ENCODE measurements at places on chromosomes 2 and 18.

DNA sequence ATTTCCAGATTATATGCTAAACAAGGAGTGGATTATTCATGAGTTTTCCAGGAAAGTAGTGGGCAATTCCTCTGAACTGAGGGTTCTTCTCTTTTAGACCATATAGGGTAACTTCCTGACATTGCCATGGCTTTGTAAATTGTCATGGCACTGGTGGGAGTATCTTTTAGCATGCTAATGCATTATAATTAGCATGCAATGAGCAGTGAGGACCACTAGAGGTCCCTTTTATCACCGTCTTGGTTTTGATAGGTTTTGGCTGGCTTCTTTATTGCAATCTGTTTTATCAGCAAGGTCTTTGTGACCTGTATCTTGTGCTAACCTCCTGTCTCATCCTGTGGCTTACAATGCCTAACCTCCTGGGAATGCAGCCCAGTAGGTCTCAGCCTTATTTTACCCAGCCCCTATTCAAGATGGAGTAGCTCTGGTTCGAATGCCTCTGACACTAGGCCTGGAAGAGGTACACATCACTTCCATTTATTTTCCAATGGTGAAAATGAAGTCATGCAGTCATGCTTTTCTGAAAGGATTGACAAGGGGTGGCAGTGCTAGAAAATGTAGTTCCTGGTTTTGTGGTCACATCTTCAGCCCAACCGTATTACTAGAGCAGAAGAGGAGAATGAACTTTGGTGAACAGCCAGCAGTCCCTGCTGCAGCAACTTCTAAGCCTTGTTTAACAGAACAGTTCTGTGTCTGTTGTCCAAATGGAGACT lies 26.6 kb upstream of the ITGA4 start:
- no peak for DNase-seq

DNA sequence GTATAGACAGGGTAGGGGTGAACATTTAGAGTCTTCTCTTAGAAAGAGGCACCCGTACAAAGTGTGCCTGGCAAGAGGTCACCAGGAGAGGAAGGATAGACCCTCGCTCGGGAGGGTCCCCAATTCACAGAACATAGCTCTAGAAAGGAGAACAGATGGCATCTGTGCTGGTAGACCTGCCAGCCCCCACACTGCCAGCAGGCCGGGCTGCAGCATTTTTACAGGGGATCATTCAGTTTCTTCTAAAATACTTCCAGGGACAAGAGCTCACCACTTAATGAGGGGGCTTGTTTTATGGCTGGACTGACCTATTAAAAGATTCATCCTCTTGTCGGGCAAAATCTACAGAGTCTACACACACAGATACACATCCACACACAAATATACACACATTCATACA lies 149.9 kb downstream of the SEPTIN10 start:
- no peak for DNase-seq

GRCh38 chr18:22790545-22791309 lies 142.4 kb upstream of the RBBP8 start:
- no peak for DNase-seq

- DNase-seq = no peak
Observed at GRCh38 chr2:69703189-69703588, 38.7 kb upstream of the ANXA4 start.

GRCh38 chr2:13492262-13492661 lies 775.5 kb downstream of the TRIB2 start:
- DNase-seq = no peak

- DNase-seq = no peak
Observed at GRCh38 chr2:235011929-235012631, 60.3 kb downstream of the SH3BP4 start.

- DNase-seq = no peak
Observed at GRCh38 chr2:136801661-136802060, 36.3 kb downstream of the THSD7B start.

GRCh38 chr2:86396291-86396785 lies 44.8 kb upstream of the KDM3A start:
- DNase-seq = no peak

DNA sequence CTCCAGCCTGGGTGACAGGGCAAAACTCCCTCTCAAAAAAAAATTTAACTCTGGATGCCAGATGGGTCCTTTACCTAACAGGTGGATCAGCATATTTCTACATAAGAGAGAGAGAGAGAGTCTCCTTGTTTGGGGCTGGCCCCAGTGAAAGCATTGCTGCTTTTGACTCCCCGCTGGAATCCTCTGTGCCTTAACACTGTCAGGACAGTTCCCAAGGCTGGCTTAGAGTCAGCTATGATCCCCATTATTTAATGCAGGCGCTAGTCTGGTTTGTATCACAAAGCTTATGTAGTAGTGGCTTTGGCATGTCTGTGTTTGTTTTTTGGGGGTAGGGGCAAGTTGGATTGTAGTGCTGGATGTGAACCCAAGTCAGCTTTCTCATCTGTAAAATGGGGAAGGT lies 9.4 kb downstream of the INPP4A start:
- no peak for DNase-seq

DNA sequence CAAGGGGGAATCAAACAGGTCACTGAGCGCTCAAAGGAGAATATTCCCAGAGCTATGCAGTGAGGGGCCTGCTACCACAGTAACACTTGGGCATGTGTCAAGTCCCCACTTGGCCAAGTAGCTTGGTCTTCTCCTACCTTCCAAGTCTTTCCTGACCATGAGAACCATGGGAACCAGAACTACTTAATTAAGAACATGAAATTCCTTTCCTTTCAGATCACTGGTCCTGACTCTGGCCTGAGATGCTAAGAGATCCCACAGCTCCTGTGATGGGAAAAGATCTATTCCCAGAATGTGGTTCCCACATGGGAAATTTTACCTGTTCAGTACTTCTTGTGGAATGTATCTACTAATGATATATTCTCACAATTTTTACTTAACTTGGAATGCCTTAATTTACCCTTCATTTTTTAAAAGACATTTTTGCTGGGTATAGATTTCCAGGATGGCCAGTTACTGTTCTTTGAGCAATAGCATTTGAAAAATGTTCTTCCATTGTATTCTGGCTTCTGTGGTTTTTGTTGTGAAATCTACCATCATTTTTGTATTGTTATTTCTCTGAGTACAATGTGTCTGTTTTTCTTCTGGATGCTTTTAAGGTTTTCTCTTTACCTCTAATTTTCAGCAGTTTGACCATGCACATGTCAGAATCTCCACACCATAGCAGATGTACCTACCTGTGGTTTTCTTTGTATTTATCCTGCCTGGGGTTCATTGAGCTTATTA lies 37.9 kb downstream of the KCNIP3 start:
- DNase-seq = no peak

GRCh38 chr2:44450806-44451205 lies 89.1 kb downstream of the CAMKMT start:
- no peak for DNase-seq

- DNase-seq = no peak
Observed at GRCh38 chr18:52652391-52652790, 312.4 kb downstream of the DCC start.

DNA sequence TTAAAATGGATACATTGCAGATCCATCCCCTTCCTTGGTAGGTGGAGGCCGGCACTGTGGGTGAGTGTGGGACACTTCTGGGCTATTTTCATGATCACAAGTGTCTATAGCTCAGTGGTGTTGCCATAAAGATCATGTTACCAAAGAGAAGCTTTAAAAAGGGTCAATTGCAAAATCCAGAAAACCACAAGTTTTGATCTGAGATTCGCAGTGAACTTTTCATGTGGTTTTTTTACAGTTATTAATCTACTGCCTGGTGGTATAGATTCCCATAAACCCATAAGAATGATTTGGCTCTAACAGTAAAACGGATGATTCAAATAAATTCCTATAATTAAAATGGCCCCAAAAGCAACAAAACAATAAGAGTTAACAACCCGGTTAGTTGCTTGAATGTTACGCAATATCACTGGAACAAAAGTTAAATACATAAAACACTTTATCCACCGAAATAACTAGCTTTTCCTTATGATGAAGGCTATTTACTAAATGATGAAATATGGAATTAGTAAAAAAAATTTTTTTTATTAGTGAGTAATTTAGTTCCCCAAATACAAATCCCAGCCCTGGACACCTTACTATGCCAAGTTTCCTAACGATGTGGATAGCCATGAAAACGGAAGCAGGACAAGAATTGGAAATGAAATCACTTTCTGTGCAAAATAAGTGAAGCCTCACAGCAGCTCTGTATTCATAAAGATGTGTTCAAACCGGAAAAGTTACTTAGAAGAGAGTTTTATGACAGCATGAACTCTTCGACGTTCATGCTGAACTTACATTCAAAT lies 95.6 kb upstream of the THOC1 start:
- DNase-seq = no peak

DNA sequence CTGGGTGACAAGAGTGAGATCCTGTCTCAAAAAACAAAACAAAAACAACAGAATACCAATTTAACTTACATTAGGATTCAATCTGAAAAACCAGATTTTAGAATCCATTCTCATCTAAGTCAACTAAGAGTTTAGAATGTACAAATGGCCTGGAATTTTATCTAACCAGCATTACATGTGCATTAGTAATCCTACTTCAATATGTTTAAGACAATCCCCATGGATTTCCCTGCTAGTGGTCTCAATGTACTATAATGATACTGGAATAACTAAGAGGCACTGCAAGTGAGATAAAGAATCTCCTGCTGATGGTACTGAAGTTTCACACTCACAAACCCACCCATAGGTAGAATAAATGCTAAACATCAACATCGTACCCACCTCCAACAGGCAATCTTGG lies 53.9 kb upstream of the DNER start:
- no peak for DNase-seq

DNA sequence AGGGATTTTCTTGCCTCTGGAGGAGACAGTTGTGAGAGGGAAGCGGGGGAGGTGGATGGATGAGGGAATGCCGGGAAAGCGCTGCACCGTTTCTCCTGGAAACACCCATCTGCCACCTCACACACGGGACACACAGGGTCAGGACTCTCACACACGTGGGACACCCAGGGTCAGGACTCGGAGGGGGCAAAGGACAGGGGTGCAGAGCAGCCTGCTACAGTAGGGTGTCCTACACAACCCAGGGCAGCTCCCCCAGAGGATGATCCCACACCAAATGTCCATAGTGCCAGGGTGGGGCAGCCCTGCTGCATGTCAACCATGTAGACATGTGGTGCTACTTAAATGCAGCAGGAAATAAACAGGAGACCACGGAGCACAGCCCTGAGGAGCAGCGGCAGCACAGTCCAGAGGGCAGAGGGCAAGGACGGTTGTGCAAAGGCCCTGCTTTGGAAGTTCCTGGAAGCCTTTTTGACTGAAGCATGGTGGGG lies 5.1 kb downstream of the RAMP1 start:
- DNase-seq = no peak

DNA sequence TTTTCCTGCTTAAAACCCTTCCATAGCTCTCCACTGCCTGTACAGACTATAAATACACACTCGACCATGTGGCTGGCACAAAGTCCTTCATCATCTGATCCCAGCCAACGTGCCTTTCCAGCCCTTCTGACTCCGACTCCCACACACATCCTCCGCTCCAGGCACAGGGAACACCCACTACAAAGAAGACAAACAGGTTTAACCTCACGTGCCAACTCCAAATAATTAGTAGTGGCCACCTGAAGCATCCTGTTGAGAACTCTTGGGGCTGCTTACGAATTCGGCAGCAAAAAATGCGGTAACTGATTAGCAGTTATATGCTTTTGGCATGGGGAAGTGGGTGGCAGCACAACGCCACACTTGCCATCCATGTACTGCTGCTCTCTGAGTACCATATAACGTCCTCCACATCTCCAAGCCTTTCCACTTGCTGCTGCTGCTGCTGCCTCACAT lies 12.1 kb downstream of the SPIRE1 start:
- DNase-seq = no peak

DNA sequence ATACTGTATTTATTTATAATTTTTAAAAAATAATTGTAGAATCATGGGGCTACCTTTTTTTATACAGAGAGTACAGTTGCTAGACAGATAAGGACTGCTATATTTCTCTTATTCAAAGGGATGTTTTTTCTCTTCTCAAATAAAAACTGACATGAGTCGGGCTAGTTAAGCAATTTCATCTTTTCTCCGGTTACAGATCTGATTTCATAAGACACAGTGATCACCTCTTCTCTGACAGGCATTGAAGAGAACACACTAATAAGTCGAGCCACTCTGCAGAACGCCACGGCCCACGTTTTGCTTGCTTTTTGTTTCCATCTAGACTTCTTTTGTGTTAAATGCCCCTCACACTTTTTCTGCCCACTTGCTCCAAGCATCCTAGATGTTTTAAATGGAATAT lies 85.4 kb downstream of the HNRNPLL start:
- no peak for DNase-seq

DNA sequence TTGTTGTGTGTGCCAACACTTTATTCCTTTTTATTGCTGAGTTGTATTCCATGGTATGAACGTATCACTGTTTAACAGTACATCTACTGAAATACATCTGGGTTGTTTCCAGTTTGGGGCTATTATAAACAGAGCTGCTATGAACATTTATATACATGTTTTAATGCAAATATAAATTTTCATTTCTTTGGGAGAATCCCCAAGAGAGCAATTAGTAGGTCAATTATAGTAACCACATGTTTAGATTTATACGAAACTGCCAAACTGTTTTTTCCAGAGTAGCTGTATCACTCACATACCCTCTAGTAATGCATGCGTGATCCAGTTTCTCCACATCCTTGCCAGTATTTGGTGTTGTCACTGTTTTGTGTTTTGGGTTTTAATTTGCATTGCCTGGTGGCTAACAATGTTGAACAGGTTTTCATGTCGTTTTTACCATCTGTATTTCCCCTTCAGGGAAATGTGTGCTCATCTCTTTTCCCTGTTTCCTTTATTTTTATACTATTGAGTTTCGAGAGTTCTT lies 81.0 kb downstream of the TMEM131 start:
- DNase-seq = no peak

DNA sequence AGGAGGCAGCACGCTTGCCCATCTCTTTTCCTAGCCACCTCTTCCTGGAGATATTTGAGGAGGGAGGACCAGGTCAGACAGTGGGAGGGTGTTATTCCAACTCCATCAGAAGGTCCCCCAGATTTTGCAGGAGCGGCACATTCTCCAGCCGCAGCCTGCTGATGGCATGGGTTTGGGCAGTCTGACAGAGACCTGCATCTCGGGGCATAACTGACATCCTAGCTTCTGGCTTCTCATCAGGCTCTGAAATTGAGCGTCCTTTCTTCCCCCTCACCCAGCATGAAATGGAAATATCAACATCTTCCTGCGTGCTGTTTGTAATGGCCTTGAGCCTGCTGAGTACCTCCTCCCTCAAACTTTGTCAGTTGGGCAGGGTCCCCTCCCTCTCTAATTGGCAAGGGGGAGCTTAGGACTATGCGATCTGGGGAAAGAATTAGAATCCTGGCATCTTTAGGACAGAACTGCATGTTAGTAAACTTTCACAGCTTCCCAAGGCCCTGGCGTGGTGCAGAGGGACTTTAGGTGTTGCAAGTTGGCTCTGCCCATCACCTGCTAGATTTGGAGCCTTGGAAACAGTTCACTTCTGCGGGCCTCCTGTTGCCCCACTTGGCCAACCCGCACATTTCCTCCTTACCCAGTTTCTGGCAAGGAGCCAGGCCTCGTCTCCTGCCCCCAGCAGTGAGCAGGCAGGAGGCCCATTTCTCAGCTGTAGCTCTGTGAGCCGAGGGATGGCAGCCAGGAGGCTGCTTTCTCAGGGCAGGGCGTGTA lies 2.2 kb downstream of the ITM2C start:
- DNase-seq = no peak

Measured in omental fat pad (tissue), 4 donors.